ENCODE measurements at places on chromosomes 5 and 9.

DNA sequence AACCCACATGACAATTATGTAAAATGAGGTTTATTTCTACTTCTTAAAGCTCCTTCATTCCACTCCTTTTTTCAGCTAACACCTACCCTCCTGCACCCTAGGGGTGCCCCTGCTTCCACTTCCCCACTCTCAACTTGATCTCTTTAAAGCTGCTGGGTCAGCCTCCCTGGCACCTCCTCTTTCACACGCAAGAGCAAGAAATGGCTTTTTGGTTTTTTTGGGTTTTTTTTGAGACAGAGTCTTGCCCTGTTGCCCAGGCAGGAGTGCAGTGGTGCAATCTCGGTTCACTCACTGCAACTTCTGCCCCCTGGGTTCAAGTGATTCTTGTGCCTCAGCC is 64.4 kb downstream of the SUSD1 start:
- no peak for DNase-seq

DNA sequence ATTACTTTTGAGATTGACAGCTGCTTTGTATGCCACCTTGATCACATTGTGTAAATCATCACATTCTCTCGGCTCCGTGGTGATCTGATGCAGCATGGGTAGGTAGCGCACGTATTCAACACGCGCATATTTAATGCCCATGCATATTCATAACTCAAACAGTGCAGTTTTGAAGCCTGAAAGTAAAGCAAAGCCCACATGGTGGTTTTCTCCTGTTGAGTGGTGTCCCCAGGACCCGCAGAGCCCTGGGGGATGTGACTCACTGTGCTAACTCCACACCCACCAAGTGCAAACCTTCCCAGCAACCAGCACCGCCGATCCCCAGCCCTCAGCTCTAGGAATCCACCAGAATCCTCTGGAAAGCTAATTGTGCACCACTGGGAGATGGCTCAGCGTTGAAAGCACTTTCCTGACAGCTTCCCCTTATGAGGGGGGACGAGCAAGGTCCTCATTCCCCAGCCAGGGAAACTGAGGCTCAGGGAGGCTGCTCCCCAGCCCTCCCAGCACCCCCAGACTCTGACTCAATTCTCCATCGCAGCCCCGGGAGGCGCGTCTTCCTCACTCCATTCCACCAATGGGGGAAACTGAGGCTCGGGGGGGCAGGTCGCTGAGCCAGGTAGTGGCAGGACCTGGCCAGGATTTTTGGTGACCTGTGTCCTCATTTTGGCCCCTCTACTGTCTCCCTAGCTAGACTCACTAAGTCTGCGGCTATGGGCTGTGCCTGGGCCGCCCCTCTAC is 46.4 kb downstream of the SARDH start:
- DNase-seq = no peak

DNA sequence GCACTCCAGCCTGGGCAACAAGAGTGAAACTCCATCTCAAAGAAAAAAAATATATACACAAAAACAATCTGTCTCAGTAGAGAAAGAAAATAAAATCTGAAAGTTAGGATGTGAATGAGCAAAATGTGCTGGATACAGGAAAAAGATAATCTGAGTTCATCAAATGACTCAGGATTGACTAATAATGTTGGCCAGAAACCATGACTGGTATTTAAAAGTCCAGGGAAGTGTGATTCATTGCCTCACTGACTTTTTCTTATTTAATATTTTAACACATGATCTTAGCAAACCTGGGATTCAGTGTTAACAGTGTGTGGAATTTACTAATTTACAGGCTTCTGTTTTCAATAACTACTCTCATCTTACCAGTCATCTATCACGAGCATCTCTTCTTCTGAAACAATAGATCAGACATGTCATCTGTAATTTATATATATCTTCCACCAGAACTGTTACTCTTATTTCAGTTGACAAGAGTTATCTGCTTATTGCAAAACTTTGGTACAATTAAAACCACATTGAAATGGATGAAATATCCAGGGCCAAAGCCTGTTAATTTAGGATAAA is 256.7 kb downstream of the CDH12 start:
- no peak for DNase-seq

DNA sequence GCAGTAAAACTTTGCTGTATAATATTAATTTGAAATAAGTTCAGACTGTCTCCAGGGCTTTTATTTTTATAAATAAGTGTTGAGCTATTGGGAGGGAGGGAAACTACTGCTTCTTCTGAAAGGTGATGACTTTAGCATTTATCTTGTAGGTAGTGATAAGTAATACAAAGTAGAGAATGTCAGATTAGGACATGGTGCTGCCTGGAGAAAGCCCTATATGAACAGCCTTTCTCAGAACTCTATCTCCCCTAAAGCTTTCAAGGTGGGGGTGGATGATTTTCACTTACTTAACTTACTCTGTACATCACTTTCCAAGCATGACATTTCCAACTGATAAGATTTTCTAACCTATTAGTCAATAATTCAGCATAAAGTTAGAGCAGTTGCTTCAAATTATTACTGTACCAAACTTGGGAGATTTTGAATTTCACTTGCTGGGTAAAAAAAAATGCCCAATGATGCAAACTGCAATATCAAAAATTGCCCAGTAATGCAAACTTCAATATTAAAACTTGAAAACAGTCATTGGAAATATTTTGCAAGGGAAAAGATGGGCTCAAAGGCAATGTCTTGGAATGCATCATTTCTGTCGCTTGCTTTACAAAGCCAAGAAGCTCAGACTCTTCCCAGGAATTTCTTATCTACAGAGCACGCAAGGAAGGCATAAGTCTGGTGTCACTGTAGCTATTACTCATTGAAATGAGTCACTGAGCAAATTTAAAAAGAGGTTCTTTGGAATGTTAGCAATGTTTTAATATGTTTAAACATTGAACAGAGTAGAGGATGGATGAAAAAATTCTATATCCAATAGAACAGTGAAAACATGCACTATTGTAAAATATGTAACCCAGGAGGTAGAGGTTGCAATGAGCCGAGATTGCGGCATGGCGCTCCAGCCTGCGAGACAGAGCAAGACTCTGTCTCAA is 569.5 kb downstream of the PSAT1 start:
- DNase-seq = no peak

GRCh38 chr5:132655821-132656773 is 1.9 kb upstream of the IL13 start:
- no peak for DNase-seq

- no peak for DNase-seq
Observed at GRCh38 chr5:67814569-67815311, 400.8 kb upstream of the PIK3R1 start.
